Vagina (tissue), 2 donors: ENCODE measurements at places on chromosomes 16 and 17.

GRCh38 chr17:48584223-48584741, 5.8 kb downstream of the HOXB3 start:
- no peak for DNase-seq

DNA sequence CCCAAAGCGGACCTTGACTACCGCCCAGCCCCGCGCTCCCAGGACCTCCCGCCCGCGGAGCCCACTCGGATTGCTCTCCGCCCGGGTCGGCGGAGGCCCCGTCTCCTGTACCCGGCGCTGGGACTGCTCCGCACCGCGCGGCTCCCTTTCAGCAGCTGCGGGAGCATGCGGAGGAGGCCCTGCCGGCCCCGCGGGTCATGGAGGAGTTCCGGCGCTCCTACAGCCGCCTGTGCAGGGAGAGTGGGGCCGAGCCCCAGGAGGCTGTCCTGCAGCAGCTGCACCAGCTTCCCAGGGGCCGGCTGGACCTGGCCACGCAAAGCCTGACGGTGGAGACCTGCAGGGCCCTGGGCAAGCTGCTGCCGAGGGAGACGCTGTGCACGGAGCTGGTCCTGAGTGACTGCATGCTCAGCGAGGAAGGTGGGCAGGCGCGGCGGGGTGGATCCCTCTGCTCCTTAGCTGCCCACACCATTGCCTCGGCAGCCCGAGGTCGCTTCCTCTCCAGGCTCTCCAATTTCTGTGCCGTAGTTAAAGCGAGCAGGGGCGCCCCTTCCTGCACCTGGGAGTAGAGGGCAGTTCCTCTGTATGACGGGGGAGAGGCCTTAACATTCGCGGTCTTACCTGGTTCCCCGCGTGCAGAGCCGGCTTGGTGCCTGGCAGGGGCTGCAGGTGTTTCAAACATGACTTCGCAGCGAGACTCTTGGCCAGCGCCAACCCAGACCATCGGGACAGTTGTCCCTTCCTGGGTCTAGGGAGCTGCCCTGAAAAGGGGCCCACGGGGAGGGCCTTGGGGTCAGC, 539 bp downstream of the LRRC45 start:
- DNase-seq, result no peak

DNA sequence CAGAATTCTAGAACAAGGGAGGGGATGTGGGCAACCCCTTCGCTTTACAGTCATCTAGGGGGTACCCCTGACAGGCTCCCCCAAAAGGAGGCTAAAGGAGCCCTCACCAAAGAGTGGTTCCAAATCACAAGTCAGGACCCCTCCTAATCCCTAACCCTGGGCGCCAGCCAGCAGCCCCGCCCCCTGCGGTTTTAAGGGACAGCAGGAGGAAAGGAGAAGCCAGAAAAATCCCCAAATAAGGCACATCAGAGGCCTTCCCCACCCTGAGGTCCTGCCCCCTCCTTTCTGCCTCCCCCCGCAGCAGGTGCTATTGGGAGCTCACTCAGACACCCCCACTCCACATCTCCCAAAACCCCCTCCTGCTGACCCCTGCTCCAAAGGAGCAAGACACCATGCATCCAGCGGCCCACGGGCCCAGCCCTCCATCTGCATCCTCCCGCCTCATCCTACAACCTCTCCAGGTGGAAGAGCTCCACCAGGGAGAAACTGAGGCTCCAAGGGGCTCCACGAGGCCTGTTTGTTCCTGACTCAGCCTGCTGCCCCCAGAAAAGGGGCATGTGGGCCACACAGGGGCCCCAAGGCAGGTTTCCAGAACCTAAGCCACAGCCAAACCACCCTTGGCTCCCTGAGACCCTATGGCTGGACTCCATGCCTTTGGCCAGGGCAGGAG, 93.5 kb downstream of the GOSR1 start:
- DNase-seq, result no peak

GRCh38 chr17:48131216-48131824, 23.8 kb downstream of the SNX11 start:
- no peak for DNase-seq

- no peak for DNase-seq
Measured at GRCh38 chr16:46954562-46954961, 18.9 kb downstream of the DNAJA2 start.

- DNase-seq, result no peak
Measured at GRCh38 chr17:17180141-17180603, 26.0 kb downstream of the PLD6 start.

DNA sequence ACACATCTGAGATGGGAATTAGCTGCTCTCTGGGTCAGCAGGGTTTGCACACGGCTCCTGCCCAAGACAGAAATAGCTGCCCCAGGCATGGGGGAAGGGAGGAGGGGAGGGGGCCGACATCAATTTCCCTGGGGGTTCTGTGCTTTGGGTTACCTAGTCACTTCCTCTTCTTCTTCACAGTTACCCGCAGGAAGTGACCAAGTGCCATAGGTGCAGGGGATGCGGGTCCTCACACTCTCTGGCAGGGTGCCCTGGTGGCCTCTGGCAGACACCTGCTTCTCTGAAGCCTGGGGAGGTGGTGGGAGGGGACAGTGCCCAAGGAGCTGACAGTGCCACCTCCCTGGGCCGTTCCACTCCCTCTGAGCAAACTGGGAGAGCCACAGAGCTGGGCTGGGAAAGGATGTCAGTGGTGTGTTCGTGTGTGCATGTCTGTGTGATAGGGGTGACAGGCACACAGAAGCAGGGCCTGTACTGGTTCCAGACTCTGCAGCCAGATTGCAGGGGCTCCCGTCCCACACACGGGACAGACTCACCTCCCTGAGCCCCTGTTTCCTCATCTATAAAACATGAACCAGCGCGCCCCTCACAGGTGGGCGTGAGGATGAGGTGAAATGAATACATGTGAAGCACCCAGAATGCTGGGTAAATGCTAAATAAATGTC, 18.2 kb downstream of the SCN4A start:
- DNase-seq, result no peak
